CD4-positive, alpha-beta T cell treated with Interleukin-6 at 100 ng/mL for 8 hours (primary cell): ENCODE measurements at places on chromosomes 6 and 20.

DNA sequence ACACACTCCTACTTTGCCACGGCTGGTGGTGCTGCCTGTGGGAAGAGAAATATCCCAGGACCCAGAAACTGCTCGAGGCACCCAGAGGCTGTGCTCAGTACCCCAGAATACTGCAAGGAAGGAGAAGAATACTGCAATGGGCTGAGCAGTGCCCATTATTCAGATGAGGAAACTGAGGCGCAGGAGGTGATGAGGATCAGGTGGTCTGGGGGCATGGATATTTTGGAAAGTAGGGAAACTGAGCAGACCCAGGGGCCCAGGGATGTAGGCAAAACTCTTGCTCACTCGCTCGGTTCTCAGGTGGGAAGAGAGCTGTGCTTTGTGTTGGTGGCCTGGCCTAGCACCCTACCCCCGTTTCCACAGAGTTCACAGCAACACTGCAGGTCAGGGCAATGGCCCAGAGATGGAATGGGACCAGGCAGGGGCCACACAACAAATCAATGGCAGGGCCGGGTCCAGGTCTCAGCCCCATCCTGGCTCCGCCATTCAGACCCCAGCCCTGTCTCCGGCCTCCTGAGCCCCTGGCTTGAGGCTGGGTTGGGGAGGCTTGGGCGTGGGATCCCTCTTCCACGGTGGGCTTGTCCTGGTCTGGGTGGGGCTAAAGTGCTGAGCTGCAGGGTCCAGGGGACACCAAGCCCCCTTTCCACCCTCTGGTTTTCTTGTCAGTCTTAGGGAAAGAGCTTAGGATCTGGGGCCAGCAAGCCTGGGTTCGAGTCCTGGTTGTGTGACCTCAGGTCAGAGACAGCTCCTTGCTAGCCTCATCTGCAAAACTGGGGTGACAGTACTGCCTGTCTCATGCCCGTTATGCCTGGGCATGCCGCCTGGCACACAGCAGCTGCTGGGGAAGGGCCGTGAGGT, 33.9 kb downstream of the SUN5 start:
- DNase-seq = no peak

GRCh38 chr6:28776269-28777146, 147.3 kb downstream of the TRIM27 start:
- no peak for DNase-seq

- DNase-seq = no peak
Observed at GRCh38 chr6:7731294-7731693, 5.4 kb downstream of the BMP6 start.

- DNase-seq = no peak
Observed at GRCh38 chr20:3887876-3888620, 1.1 kb upstream of the PANK2 start.

DNA sequence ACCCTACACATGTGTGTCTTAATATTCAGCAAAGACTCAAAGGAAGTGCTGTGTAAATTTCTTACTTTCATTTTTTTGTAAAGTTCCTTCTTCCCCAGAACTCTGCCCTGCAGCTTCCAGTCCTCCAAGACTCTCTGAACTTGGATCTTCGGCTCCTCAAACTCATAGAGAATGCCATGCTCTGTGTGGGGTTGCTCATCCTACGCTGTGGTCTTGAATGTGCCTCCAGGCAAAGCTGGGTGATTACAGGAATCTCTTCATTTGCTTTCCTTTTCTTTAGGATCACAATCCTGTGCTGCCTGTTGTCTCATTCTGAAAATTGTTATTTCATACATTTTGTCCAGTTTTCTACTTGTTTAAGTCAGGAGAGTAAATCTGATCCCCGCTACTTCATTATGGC, 14.5 kb upstream of the CDC5L start:
- DNase-seq = no peak

GRCh38 chr6:153058291-153058690, 55.8 kb upstream of the MTRF1L start:
- no peak for DNase-seq

DNA sequence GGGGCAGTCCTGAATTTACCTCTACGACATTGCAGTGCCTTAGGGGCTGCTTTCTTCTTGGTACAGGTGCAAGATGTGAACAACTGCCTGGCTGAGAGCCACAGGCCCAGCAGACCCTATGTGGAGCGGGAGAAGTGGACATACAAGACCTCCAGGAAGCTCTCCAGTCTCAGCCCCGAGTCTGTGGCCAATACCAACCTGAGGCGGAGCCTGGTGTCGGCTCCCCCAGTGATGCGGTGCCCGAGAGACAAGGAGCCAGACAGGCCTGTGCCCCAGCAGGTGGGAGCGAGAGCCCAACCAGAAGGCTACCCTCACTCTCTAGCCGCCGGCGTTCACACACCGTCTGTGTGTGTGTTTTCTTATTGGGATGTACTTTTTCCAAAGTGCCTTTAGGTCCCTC, 59.6 kb downstream of the EFCAB8 start:
- DNase-seq = no peak

DNA sequence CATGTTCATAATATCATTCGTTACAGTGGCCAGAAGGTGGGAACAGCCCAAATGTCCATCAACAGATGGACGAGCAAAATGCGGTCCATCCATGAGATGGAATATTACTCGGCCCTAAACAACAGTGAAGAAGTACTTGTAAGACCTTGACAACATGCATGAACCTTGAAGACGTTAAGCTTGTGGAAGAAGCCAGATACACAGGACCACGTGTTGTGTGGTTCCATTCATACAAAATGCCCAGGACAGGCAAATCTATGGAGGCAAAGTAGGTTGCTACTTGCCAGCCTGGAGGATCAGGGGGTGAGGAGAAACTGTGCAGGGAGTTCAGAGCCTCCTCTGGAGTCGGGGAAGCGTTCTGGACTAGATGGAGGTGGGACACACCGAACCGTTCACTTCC, 207.1 kb downstream of the ERMARD start:
- DNase-seq = no peak

- no peak for DNase-seq
Observed at GRCh38 chr6:137764464-137764863, 102.6 kb upstream of the TNFAIP3 start.

- no peak for DNase-seq
Observed at GRCh38 chr6:7406743-7407142, 17.1 kb downstream of the RIOK1 start.

GRCh38 chr6:5373430-5373829, 112.1 kb downstream of the FARS2 start:
- no peak for DNase-seq

- DNase-seq = no peak
Observed at GRCh38 chr6:113995634-113996033, 24.7 kb upstream of the HDAC2 start.

GRCh38 chr20:11001764-11002540, 328.2 kb upstream of the JAG1 start:
- no peak for DNase-seq

GRCh38 chr20:53077373-53078205, 105.4 kb downstream of the TSHZ2 start:
- DNase-seq = no peak

DNA sequence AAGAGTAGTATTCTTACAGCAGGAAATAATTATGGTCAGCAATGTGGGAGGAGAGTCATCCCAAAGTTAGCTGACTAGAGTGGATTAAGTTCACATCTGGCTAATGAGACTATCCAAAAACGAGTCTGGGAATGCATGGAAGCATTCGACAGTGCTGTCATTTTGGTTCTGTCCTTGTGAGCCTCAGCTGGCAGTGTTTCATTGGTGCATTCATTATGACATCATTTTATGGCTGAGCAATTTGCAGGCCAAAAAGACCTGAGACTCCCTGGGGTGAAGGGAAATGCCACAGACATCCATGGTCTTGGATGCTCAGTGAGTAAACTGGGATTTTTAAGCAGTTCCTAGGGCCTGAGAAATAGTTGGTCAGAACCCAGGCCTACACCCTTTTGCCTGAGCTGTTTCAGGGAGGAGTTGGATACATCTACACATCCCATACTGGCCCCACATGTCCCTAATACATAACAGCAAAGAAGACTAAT, 196.4 kb upstream of the CCN2 start:
- DNase-seq = no peak

- no peak for DNase-seq
Observed at GRCh38 chr20:2749343-2749950, 51.0 kb downstream of the CPXM1 start.

- DNase-seq = no peak
Observed at GRCh38 chr6:143549949-143550268, 38.4 kb upstream of the FUCA2 start.

GRCh38 chr20:61385731-61386130, 133.7 kb downstream of the CDH4 start:
- DNase-seq = no peak

DNA sequence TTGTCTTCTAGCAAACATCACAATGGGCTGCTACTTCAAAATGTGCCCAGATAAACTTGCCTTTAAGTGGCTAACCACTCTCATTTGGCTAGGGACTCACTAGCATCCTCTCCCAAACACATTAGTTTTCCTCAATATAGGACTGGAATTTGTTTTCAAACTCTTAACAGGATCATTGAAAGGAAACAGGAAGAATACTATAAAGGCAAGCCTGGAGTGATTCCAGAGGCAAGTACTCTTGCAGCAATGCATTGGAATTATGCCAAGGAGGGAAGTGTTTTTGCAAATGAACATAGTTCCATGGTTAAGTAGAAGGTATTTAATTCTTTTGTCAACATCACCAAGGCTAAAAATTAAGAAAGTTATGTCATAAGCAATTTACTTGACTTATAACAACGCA, 12.2 kb downstream of the EPHA7 start:
- no peak for DNase-seq

GRCh38 chr20:41223112-41223511, 85.8 kb downstream of the PLCG1 start:
- DNase-seq = no peak

DNA sequence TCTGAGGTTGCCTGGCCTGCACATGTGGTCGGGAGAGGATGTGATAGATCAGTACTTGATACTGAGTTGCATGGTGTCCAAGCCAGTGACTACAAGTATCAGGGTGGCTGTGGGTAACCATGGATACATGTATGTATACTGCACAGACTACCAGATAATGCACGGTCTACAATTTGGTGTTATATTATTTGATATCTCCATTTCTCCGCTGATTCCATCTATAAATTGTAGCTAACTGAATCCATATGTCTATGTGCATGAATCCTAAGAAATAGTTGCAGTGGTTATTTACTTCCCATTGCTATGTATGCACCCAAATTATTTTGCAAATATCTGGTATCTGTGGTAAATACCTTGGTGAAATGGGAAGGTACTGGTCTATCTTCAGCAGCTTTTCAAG, 83.8 kb upstream of the KIF25 start:
- no peak for DNase-seq

GRCh38 chr20:38325905-38326304, 20.4 kb upstream of the LBP start:
- DNase-seq = no peak

DNA sequence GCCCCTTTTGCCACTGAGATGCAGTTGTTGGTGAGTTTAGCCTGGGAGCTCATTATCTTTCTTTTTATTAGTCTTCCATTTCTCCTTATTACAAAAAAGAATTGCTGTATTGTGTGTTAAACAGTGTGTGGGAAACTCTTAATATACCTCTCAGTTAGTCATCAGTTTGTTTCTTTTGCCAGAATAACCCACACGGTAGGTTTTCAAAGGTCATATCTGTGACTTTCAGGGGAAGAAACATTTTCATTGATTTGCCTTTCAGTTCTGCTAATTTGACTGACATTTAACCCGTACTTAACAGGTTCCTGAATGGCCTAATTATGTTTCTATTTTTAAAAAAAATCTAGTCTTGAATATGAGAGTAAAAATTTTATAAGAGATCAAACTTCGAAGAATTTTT, 145.3 kb downstream of the KHDC1L start:
- no peak for DNase-seq

- DNase-seq = no peak
Observed at GRCh38 chr6:21033575-21034026, 499.3 kb downstream of the CDKAL1 start.

DNA sequence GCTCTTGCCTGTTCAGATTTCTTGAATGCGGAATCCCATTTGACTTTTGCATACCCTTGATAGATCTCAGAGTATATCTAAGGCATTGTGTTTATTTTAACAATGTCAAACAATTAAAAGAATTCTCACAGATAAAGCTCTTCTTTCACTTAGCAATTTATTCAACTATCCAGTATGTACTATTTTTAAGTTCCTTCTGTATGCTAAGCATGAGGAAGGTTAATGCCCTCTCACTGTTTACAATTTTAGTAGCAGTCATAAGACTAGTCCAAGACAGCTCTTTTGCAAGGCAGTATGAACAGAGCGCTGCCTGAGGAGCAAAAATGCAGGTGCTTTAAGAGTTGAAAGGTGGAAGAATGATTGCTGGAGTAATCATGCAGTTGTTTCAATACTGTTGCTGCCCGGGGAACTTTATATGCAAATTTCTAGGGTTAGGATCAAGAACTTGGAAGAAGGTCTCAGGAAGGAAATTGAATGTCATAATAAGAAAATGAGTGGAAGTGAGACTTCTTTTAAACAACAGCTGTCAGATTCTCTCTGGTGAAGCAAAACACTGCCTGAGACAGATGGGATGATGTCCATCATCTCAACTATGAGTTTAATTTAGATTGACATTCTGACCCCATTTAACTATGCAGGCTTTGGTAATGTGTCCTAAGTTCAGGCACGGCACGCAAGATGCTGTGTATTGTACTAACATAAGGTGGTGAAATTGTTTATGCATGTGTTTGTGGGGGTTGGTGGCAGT, 1303.5 kb upstream of the CITED2 start:
- DNase-seq = no peak

- no peak for DNase-seq
Observed at GRCh38 chr6:159467473-159468041, 225.5 kb downstream of the SOD2 start.

- DNase-seq = no peak
Observed at GRCh38 chr6:43848671-43849391, 78.8 kb downstream of the VEGFA start.

- DNase-seq = peak; percentile 63
Observed at GRCh38 chr6:33692760-33693158, 18.7 kb downstream of the UQCC2 start.

- no peak for DNase-seq
Observed at GRCh38 chr6:76553256-76553655, 480.8 kb upstream of the IMPG1 start.

GRCh38 chr6:110760589-110760988, 54.7 kb downstream of the CDK19 start:
- no peak for DNase-seq

- DNase-seq = no peak
Observed at GRCh38 chr6:81436990-81437389, 315.5 kb downstream of the TENT5A start.

DNA sequence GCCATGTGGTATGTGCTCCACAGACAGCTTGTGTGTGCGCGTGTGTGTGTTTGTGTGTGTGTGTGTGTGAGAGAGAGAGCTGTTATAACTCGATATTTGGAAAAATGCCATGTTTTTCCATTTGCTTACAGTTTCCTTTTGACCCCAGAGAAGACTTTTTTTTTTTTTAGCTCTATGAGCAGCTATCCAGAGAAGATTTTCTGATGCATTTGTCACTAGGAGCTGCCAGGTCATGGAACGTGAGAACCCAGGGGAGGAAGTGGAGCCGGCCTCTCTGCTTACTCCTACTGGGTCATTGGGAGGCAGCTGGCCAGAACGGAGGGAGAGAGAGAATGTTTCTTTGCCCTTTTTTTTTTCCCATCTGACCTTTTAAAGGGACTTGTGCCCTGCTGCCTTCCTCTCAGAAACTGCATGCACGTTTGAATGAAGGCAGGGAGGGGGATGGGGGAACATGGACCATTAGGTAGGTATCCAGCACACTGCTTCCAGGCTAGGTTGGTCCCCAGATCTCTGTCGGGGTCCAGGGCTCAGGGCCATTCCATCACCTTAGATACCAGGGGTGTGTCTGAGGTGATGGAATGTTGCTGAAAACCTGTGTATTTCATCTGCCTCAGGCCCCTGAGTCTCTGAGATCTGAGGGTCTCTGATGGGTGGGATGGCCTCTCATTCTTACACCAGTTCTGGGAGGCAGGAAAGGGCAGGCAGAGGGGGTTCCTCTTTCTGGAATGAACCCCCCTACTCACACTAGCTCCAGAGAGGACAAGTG, 11.2 kb upstream of the MRPS18A start:
- DNase-seq = no peak
